Fibroblast of villous mesenchyme (primary cell): ENCODE measurements at places on chromosomes 5 and 9. TPM values are rescaled to one million over a fixed set of nuclear protein-coding genes. Genes with fewer than 3 reads are reported as not detected.

Gene PCA3
- under 0.01 TPM in 1 of 2 replicates, not detected in the other for total RNA-seq

DNA sequence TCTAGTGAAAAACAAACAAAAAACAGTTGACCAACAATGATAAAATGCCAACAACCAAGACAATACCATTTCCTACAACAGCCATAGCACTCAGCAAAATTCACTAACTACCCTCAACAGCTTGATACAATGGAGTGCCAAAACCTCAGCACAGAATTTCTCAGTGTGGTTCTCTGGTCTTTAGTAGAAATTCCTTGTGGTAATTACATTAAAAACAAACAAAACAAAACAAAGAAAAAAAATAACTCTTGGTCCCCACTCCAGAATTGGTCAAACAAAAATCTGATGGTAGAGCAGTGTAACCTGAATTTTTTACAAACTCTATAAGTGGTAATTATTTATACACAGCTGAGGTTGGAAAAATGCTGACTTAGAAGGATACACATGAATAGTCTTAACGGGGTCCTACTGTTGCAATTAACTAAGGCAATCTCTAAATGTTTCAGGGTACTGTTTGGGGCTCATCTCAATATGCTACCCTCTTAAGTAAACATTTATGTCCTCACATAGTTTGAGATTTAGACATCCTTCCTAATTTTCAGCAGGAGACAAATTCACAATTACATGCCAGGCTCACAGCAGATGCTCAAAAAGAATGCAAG lies 13.8 kb downstream of the CSNK1A1 start:
- DNase-seq, result no peak

GRCh38 chr9:12956805-12957204 lies 182.0 kb downstream of the LURAP1L start:
- DNase-seq, result peak; percentile 34

GRCh38 chr5:120124961-120125360 lies 339.1 kb upstream of the PRR16 start:
- DNase-seq, result peak; percentile 53

Gene PCDH12
- total RNA-seq, result under 0.01 TPM in 1 of 2 replicates, not detected in the other
